NCI-H226 (cell line): ENCODE measurements at places on chromosomes 3 and 15.

- no peak for DNase-seq
Observed at GRCh38 chr15:26129852-26130251, 266.7 kb upstream of the ATP10A start.

DNA sequence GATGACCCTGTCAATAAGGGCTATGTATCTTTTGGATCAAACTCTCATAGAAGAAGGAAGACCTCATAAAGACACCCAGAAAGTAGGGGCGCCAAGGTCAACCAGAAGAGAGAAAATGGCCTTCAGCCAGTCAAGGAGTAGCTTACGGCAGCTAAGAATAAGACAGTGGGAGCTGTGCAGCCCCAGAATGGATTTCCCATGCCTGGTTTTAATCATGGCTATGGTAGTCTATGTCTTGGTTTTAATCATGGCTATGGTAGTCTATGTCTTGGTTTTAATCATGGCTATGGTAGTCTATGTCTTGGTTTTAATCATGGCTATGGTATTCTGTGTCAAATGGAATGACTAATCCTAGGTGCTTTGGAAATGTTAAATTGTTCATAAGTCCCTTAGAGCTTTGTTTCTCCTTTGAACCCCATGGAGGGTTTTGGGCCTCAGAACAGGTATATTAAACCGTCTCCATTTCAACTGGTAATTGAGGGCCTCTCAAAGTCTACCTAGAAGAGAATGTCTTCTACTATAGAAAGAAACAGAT is 742.0 kb upstream of the CFAP20DC start:
- DNase-seq, result no peak

GRCh38 chr15:94442480-94442879 is 211.1 kb downstream of the MCTP2 start:
- no peak for DNase-seq

GRCh38 chr3:178422406-178422805 is 113.8 kb upstream of the KCNMB2 start:
- DNase-seq, result no peak

- no peak for DNase-seq
Observed at GRCh38 chr3:39144748-39145380, 8.5 kb downstream of the CSRNP1 start.

GRCh38 chr3:179972881-179973423 is 63.8 kb downstream of the PEX5L start:
- DNase-seq, result no peak

DNA sequence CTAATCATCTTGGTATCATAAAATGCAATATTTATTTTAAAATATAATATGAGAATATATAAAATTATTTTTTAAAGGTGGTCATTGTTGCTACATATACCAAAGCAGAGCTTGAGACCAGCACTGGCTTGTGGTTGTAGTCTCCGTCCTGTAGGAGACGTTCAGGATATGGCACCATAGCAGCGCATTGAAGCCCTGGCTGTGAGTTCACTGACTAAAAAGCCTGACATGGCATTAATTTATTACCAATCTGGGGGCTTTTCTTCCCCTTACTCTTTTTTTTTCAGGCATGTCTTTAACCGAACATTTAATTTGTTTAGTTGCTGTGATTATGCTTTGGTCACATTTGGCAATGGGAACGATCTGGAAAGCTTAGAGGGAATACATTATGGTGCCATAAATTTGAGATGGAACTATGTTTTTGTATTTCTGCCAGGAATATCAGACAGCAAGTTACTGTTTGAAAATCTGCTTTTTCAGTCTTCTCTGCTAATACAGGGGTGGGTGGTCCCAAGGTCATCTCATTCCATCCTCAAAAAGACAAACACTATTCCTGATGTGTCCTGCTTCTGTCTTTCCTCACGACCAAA is 108.5 kb downstream of the ZIC4 start:
- DNase-seq, result no peak

GRCh38 chr15:26773067-26773877 is 406 bp upstream of the GABRB3 start:
- no peak for DNase-seq

GRCh38 chr15:92153620-92154019 is 240.1 kb upstream of the ST8SIA2 start:
- DNase-seq, result no peak

- DNase-seq, result no peak
Observed at GRCh38 chr15:63722204-63722808, 111.4 kb downstream of the HERC1 start.

DNA sequence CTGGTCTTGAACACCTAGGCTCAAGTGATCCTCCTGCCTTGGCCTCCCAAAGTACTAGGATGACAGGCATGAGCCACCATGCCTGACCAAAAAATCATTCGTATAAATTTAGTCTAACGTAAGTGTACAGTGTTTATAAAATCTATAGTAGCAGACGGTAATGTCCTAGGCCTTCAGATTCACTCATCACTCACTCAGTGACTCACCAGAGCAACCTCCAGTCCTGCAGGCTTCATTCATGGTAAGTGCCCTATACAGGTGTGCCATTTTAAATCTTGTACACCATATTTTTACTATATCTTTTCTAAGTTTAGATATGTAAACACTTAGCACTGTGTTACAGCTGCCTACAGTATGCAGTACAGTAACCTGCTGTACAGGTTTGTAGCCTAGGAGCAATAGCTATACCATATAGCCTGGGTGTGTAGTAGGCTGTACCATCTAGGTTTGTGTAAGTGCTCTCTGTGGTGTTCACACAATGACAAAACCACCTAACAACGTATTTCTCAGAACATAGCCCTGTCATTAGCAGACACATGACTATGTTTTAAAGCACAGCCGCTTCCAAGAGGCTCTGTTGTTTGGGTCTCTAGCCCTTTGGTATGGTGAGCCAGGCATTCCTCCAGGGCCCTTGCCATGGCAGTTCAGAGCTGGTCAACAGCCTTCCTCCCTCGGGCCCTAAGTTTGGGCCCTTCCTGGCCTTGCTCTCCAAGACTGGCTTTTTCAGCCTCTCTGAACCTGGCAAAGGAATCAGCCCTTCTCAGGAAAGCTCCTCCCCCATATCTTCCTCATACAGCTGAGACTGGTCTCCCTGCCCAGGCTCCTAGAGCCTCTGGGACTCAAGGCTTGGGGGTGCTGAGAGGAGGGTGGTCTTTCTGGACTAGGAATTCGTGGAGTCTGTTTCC is 1.9 kb upstream of the CCDC9B start:
- no peak for DNase-seq

- DNase-seq, result peak; percentile 62
Observed at GRCh38 chr15:33194704-33195670, at the start of gene FMN1. FMN1 (minus strand) TSS chr15:33194714; CDS start chr15:33154914, 39,800 bp downstream.

- no peak for DNase-seq
Observed at GRCh38 chr3:196966526-196967401, 1.9 kb downstream of the PIGZ start.

GRCh38 chr3:115227461-115227860 is 80.4 kb upstream of the ZBTB20 start:
- DNase-seq, result no peak

DNA sequence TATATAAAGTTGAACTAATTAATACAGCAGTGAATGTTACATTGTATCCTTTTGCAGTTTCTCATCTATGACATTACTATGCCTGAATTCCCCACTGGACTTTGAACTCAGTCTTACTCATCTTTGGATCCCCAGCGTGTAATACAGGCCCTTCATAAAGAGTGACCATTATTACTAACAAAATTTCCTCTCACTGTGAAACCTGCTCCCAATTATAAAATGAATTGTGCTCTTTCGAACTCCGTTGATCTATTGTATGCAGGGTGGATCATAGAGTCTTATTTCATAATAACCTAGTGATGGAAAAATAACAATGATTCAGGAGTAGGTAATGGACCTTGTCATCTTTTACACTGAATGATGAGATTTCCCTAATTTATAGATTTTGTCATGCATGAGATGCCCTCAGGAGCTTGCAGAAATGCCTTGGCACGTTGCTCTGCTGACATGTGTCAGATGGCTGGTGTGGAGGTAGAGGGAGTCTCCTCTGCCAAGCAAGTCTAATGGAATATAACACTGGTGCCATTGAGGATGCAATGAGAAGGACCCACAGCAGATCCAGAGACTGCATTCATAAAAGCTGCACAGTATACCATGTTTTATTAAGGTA is 25.5 kb downstream of the B3GNT5 start:
- DNase-seq, result no peak

- DNase-seq, result no peak
Observed at GRCh38 chr3:11247362-11247761, 24.8 kb upstream of the ATG7 start.

- DNase-seq, result no peak
Observed at GRCh38 chr3:160784853-160785252, 28.8 kb downstream of the PPM1L start.

- no peak for DNase-seq
Observed at GRCh38 chr3:165056510-165056909, 21.8 kb downstream of the SI start.

- no peak for DNase-seq
Observed at GRCh38 chr15:99435877-99436541, 129.8 kb upstream of the MEF2A start.

- DNase-seq, result no peak
Observed at GRCh38 chr3:31539275-31539674, 6.5 kb downstream of the STT3B start.

- DNase-seq, result no peak
Observed at GRCh38 chr3:50609763-50610085, 1.9 kb downstream of the CISH start.

- DNase-seq, result no peak
Observed at GRCh38 chr15:80026754-80027153, 32.7 kb upstream of the ZFAND6 start.

- DNase-seq, result no peak
Observed at GRCh38 chr3:71573181-71573580, 10.3 kb downstream of the FOXP1 start.

- DNase-seq, result no peak
Observed at GRCh38 chr3:169041677-169042171, 621.8 kb downstream of the MECOM start.

- no peak for DNase-seq
Observed at GRCh38 chr3:52532838-52533622, 627 bp downstream of the NT5DC2 start.

- DNase-seq, result no peak
Observed at GRCh38 chr3:72022027-72022426, 237.1 kb upstream of the PROK2 start.

DNA sequence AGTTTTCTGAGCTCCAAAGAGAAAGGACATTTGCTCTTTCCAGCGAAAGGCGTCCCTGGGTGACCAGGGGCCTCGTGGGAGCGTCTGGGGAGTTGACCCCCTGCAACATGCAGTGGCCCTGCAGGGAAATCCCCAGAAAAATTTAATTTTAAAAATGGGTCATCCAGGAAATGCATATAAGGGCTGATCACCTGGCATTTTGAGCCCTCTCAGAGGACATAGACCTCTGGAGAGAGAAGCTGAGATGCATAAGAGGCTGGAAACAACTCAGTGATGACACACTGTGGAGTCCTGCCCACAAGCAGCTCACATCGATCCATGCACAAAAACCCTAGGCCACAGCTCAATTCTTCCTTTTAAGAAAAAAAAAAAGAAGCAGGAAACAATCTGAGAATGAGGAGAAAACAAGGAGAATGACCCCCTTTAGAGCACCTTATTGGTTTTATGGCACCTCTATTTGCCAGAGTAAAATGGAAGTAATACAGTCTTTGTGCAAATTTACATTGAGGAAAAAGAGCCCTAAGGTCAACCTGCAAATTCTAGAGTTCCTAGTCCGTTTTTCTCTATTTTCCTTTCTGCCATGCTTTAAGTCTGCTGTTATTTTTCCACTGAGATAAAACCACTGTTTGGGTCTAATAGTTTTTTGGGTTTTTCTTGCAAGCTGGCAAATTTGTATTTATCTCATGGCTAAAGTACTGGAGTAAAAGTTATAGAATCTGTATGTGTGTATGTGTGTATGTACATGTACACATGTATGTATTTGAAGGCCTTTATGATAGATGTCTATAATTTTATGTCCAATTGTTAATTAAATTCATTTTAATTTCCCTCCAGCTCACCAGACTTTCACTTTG is 6.9 kb upstream of the BDH1 start:
- DNase-seq, result no peak

GRCh38 chr3:192365571-192365970 is 361.8 kb downstream of the FGF12 start:
- DNase-seq, result no peak

DNA sequence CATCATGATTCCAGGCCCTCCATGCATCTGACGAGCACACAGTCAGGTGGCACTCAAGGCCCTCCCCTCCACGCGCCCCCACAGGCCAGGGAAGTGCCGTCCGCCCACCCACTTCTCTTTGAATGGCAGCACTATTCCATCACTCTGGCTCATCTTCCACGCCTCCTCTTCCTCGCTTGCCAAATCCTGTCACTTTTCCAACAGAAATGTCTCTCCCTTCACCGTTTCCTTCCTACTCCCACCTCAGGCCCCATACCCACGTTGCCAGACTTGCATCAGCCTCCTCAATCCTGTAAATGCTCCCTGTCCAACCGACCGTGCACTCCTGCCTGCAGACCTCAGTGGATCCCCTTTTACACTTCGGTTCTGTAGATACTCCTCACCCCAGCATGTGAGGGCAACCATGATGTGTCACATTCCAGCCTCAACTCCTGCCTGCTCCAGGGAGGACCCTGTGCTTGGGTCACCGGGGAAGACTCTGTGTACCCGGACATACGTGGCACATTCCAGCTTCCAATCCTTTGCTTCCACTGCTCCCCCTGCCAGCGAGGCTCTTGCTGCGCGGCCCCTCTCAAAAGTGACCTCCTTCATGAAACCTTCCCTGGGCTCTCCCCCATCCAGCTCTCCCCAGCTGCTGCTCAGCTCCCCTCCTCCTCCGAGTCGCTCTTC is 29.6 kb downstream of the ADCY5 start:
- DNase-seq, result no peak

DNA sequence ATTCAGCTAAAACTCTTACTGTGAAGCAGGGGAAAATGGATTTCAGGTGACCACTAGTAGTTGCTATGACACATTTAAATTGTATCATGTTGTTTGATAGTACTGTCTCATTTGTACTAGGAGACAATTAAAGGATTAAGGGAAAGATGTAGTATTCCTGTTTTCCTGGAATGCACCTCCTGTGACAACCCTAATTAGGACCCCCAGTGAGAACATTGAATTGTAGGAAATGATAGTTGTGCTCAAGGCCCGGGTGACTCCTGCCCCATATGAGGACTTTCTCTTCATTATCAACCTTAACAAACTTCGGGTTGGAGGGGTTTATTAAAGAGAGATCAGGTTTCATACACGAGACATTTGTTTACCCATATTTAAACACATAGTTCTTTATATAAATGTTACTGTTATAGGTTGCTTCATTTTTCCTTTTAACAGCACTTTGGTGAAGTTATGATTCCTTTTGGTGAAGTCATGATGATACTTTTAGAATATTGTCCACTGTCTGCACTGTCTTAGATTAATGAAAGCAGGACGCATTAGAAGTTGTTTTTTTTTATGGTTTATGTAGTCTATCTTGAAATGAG is 392.6 kb upstream of the NAALADL2 start:
- no peak for DNase-seq

- DNase-seq, result no peak
Observed at GRCh38 chr15:78070049-78070700, 7.3 kb downstream of the TBC1D2B start.

DNA sequence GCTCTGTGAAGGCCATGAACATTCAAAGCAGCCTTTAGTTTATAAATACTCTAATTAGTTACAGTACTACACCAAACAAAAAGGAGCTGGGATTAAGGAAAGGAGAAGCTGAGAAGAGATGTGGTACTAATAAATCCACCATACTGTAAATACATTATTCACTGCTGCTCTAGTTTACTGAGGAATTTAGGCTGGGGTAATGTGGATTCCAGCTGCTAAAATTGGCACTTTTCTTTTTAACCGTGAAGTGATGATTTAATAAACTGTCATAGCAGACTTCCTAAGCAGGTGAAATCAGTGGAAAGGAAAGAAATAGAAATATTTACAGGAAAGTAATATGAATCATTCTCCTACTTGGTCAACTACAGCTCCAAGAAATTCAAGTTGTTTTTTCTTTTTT is 88.7 kb downstream of the TFG start:
- no peak for DNase-seq
